ENCODE measurements at places on chromosomes 5 and 9. TPM values are rescaled to one million over a fixed set of nuclear protein-coding genes. Genes with fewer than 3 reads are reported as not detected.

SHISAL2B gene
- total RNA-seq = not detected

ANKRD31 gene
- not detected for total RNA-seq

CCDC192 gene
- total RNA-seq = not detected

GRCh38 chr5:97266076-97266475, 83.0 kb upstream of the RIOK2 start:
- no peaks in the 10 kb centered on the region for H3K4me1 ChIP-seq
- H3K27me3 ChIP-seq = no peaks in the 10 kb centered on the region
- no peak for DNase-seq
- H3K4me3 ChIP-seq = no peak overlapping the region
- H3K27ac ChIP-seq = no peak overlapping the region

- H3K27me3 ChIP-seq = peaks cover 14% of the 10 kb centered on the region
- no peak for DNase-seq
- no peaks in the 10 kb centered on the region for H3K36me3 ChIP-seq
- peaks cover 18% of the 10 kb centered on the region for H3K4me1 ChIP-seq
Observed at GRCh38 chr5:170493028-170493820, 10.6 kb upstream of the KCNIP1 start.
